ENCODE measurements at places on chromosomes 4 and X.

DNA sequence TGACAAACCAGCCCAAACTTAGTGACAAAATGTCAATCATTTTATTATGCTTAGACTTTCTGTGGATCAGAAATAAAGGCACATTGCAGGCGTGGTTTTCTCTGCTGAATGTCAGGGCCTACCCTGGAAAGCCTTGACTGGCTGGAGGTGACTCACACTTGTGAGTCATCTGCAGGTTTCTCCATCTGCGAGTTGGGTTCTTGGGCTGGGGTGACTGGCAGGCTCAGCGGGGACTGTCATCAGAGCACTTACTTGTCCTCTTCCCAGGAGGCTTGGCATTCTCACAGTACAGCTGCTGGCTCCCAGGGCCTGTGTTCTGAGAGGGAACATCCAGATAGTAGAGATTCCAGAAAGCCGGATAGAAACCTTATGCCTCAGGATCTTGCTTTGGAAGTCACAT lies 153.8 kb upstream of the AGA start:
- DNase-seq = no peak

GRCh38 chrX:72271091-72271788 lies 5.8 kb downstream of the RPS4X start:
- no peak for DNase-seq

- DNase-seq = no peak
Measured at GRCh38 chr4:105451346-105451745, 22.5 kb downstream of the PPA2 start.

DNA sequence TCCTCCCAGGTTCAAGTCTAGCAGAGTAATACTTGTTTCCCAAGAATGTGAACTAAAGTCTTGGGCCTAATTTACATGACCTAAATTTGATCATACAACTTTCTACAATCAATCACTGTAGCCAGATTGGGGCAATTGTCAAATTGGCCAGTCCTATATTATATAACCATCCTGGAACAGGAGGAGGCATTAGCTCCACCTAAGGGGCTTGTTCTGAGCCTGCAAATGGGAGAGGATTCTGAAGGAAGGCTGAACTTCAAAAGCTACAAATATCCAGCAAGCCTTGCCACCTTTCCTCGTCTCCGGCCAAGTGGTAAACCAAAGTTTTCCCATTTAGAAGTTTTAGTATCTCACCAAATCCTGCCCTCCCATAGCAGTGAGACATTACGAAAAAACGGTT lies 1289.6 kb upstream of the TENM3 start:
- DNase-seq = no peak

DNA sequence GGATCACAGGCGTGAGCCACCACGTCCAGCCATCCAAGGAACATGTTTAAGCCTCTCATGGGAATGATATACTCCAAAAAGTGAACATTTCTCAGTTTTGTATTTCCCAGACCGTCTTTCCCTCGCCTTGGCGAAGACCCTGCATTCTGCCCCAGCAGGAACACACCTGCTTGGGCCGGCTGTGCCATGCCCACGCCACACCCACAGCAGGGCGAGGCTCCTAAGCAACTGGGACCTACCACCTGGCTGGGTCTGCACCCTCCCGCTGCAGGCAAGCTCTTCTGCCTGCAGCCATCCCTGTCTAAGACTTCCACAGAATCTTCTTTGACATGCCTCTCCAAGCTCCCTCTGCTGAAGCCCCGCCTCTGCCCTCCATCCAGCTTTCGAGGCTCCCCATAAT lies 3.6 kb downstream of the CCNQ start:
- no peak for DNase-seq

DNA sequence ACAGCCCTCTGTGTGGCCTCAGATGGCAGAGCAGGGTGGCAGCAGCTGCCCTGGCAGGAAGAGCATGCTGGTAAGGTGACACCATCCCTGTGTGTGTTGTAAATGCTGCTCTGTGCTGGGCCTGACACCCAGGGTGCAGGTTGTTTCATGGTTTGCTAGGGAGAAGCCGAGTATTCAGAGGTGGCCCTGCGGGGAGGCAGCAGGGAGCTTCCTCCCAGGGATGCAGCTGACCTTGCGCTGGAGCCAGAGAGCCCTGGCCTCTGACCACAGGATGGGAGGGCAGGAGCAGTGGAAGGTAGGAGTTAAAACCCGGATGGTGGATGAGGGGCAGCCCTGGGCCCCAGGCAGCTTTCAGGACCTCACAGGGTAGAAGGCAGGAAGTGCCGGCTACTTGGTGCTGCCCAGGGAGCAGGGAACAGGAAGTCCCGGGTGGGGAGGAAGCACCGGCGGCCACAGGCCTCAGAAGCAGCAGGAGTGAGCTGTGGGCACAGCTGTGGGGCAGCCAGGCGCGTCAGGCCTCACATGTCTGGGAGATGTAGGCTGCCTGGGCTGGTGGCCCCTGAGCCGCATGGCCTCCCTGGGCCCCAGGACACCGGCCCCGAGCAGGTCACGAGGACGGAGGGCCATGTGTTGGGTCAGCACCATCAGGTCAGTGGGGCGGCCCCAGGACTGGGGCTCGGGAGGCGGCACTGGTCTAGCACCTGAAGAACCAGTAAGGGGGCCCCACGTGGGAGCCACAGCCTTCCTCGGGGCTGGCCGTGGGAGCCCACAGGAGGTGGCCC lies 19.1 kb downstream of the SH3BP2 start:
- DNase-seq = peak; percentile 65

- no peak for DNase-seq
Measured at GRCh38 chrX:17375367-17375636, 302 bp downstream of the NHS start.

- DNase-seq = no peak
Measured at GRCh38 chr4:576991-577498, 950 bp upstream of the TMEM271 start.

GRCh38 chrX:21382715-21383114 lies 8.5 kb downstream of the CNKSR2 start:
- DNase-seq = no peak

- no peak for DNase-seq
Measured at GRCh38 chrX:11532291-11533078, 133.2 kb downstream of the ARHGAP6 start.

GRCh38 chrX:116236666-116237065 lies 66.1 kb downstream of the AGTR2 start:
- no peak for DNase-seq

DNA sequence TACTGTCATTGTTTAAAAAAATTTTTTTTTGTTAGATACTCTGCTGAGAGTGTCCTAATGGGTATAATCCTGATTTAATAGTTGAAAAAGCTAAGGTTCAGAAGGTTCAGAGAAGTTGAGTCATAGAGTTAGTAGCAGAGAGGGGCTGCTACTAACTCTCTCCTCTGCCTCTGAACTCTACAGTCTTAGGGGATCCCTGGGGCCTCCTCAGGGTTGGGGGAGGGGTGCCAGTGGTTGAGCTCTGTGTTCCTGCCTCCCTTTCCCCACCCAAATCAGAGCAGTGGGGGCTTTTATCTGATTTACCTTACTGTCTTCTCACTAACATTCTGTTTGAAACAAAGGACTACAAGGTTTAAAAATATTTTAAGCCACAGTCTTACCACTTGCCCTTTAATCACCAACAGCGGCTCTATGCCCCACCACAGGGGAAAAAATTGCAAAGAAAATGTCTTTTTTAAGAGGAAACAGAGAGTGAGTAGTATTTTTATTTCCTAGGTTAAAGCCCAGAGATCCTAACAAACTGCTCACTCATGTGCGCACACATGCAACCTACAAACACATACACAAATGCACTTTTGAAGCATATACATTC lies 102.2 kb upstream of the ATP6AP2 start:
- DNase-seq = no peak

GRCh38 chrX:53447441-53447840 lies 13.3 kb upstream of the HSD17B10 start:
- DNase-seq = no peak

GRCh38 chrX:17878028-17878670 lies 17.1 kb upstream of the RAI2 start:
- no peak for DNase-seq

- no peak for DNase-seq
Measured at GRCh38 chr4:147682755-147683154, 1.2 kb downstream of the PRMT9 start.

- DNase-seq = peak; percentile 62
Measured at GRCh38 chr4:167233685-167234315, 494 bp downstream of the SPOCK3 start.

DNA sequence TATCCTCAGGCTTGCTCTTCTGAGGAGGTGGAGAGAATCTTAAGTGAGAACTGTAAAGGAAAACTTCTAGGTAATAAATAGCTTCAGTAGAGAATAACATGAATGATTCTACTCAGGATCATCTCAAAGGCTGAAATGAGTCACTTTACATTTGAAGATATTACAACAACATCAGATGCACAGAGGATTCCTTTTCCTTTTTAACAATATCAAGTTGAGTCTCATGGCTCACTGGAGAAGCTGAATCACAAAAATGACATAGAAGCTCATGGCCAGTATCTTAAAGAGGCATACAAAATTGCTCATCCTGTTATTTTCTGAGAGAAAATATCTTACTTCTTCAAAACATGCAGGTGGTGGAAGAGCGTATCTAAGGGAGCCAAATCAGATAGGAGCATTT lies 72.5 kb upstream of the EMCN start:
- DNase-seq = no peak

GRCh38 chr4:74181219-74181618 lies 23.3 kb downstream of the MTHFD2L start:
- no peak for DNase-seq

GRCh38 chr4:7557456-7557855 lies 122.7 kb upstream of the PSAPL1 start:
- DNase-seq = no peak

DNA sequence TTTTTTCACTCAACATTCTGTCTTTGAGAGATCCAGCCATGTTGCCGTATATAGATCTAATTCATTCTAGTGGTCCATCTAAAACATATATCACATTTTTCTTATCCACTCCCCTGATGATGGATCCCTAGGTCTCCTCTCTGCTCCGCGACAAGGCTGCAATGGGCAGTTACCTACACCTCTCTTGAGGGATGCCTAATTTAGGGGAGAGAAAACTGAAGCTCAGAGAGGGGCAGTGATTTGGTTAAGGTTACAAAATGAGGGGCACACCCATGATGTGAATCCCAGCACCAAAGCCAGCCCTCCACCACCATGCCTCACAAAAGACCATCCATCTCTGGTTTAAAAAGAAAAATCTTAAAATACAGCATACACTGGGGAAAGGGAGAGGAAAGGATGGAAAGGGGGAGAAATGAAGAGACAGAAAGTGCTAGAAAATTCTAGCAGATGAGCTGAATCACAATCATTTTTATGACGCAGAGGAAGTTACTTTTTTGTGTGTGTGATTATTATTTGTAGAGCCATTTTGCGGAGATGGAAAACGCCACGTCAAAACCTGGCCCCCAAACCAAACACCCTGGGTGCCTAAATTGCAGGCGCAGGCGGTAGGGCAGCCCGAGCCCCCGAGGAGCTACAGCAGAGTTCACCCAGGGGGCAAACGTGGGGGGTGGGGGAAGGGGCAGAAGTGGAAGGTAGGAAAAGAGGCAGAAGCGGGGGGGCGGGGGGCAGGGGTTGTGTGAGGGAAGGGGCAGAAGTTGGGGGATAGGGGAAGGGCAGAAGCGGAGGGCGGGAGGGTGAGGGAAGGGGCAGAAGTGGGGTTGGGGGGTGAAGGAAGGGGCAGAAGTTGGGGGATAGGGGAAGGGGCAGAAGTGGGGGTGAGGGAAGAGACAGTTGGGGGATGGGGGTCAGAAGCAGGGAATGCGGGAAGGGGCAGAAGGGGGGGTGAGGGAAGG lies 1.3 kb upstream of the TSPYL2 start:
- DNase-seq = no peak

GRCh38 chr4:68373513-68373912 lies 23.6 kb upstream of the YTHDC1 start:
- DNase-seq = peak; percentile 85

- peak; percentile 38 for DNase-seq
Measured at GRCh38 chr4:5824635-5825034, 68.3 kb downstream of the CRMP1 start.

DNA sequence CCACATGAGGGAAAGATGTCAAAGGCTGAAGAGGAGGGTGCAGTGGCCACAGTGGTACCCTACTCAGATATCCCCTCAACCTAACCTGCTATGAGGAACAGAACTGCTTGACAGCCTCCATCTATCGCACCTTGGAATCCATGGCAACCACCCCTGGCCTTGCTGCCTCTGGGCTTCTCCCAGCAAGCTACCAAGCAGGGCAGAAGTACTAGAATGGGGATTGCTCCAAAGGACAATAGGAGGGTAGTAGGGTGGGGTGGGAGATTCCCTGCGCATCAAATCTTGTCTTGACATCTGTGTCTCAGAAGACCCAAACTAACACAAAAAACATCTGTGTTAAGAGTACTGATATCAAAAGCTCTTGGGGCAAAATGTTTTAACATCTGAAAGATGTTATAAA lies 118.2 kb downstream of the FBXW7 start:
- DNase-seq = no peak

DNA sequence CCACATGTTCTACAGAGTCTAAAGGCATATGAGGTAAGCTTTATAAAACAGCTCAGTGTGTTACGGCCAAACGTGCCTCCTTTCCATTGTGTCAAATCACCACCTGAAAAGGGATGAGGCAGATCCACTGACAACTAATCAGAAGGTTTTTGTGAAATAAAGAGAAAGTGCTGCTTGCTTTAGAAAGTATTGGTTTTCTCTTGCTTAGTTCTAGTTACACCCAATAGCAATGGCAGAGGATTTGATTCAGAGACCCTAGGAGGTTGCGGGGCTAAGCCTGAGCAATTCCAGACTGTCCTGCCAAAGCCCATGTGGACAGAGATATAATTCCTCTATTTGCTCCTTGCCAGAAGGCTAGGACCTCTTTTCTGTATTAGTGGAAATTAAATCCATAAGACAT lies 125.5 kb downstream of the SPRY1 start:
- DNase-seq = no peak

DNA sequence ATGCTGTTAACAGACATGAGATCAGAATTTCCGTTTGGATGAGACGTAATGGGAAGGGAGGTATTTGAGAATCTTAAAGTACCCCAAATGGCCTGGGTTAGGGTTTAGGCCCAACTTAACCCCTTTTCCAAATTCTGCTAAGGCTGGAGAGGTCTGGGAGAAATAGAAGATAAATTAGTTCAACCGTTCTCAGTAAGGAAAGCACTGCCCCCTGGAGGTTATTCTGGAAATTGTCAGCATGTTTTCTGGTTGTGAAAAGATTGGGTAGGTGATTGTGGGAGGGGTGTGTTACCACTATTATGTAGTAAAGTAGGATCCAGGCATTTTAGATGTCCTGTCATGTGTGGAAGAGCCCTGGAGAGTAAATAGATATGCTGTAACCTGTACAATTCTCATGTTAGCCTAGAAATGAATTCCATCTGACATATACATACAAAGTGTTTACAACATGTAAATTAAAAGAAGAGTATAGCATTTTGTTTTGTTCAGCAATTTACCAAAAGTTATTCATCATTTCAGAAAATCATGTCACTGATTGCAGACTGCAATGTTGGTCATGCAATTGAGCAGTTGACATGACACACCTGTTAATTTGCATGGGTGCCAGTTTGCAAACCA lies 26.8 kb upstream of the GRXCR1 start:
- peak; percentile 48 for DNase-seq

DNA sequence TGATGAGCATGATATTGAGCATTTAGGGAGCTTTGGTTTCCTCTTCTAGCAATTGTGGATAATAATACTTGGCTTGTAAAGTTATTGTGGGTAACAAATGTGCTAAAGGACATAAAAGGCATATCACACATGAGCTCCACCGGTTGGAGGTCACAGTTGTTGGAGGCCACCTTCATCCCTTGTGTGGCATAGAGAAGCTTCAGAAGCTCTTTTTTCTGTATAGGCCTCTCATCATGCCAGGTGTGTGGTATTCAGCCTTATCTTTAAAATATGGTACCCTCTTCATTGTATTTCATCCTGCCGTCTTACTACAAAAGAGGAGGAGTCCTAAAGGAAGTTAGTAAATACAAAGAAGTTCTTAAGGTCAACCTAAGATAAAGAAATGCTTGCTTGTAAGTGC lies 66.4 kb downstream of the HMGB2 start:
- DNase-seq = no peak

GRCh38 chrX:16666541-16666940 lies 16.6 kb downstream of the S100G start:
- no peak for DNase-seq

All from right forelimb (tissue), 1 donor.